Naive thymus-derived CD4-positive, alpha-beta T cell (primary cell): ENCODE measurements at places on chromosomes 5 and 9. TPM values are rescaled to one million over a fixed set of nuclear protein-coding genes. Genes with fewer than 3 reads are reported as not detected.
A peak's percentile ranks its signal among the peaks of the same experiment; 100 is the strongest.

GRCh38 chr5:158373608-158374395 is 514.9 kb upstream of the CLINT1 start:
- H3K4me1 ChIP-seq: no peaks in the 10 kb centered on the region
- H3K27me3 ChIP-seq: no peaks in the 10 kb centered on the region
- H3K27ac ChIP-seq: no peak overlapping the region
- no peak for DNase-seq
- no peak overlapping the region for H3K4me3 ChIP-seq

- no peak overlapping the region for H3K27ac ChIP-seq
- H3K36me3 ChIP-seq: no peaks in the 10 kb centered on the region
- no peak for DNase-seq
These were observed 7.2 kb upstream of the HOMER1 start for GRCh38 chr5:79521156-79521555.

DNA sequence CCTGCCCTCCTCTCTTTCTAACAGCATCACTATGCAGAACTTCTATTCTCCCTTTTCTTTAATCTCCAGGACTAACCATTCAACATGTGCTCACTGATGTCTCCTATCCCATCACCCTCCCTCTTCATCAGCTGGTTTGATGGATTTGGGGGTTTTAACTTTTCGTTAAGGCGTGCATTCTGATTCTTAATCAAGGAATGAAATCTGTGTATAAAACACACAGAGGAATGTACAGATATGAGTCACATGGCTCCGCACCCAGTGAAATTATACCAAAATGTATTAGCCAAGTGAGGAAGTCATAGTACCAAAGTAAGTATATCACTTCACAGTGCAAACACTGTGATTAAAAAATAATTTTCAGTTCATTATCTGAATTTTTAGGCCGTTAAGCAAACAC is 35.2 kb downstream of the MARCHF11 start:
- H3K4me1 ChIP-seq: no peaks in the 10 kb centered on the region
- no peaks in the 10 kb centered on the region for H3K27me3 ChIP-seq
- no peak overlapping the region for H3K27ac ChIP-seq
- H3K4me3 ChIP-seq: no peak overlapping the region

GRCh38 chr5:178341091-178341850 is 108.7 kb upstream of the PHYKPL start:
- H3K27me3 ChIP-seq: no peaks in the 10 kb centered on the region
- no peaks in the 10 kb centered on the region for H3K4me1 ChIP-seq
- H3K27ac ChIP-seq: no peak overlapping the region
- H3K4me3 ChIP-seq: no peak overlapping the region
- DNase-seq: no peak
- H3K36me3 ChIP-seq: no peaks in the 10 kb centered on the region

DNA sequence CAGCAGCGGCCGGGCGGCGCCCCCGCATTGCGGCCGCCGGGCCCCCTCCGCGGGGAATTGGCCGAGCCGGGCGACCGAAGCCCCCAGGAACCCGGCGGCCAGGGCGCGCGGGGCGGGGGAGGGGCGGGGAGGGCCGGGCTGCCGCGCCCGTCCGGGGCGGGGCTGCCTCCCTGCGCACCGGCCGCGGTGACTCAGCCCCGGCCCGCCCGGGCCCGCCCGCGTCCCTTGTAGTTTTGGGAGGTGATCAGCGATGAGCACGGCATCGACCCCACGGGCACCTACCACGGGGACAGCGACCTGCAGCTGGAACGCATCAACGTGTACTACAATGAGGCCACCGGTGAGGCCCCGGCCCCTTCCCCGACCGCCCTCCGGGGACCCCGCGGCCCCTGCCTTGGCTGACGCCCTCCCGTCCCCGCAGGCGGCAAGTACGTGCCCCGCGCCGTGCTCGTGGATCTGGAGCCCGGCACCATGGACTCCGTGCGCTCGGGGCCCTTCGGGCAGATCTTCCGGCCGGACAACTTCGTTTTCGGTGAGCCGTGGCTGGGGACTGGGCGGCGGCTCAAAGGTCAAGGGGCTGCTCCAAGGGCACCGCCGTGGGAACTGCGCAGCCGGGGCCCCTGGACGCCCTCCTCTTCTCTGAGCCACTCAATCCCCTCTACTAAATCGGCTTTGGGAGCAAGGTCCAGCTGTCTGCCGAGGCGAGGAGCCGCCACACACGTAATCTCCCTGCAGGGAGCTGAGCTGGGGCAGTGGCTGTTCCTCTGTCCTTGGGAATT is 592 bp downstream of the TUBB4B start:
- no peak for DNase-seq
- H3K27me3 ChIP-seq: no peaks in the 10 kb centered on the region
- peak overlapping the region; percentile 57 for H3K4me3 ChIP-seq
- peaks cover 16% of the 10 kb centered on the region for H3K4me1 ChIP-seq
- peak overlapping the region; percentile 63 for H3K27ac ChIP-seq

- no peaks in the 10 kb centered on the region for H3K36me3 ChIP-seq
- H3K4me3 ChIP-seq: no peak overlapping the region
- no peaks in the 10 kb centered on the region for H3K4me1 ChIP-seq
- H3K27ac ChIP-seq: no peak overlapping the region
These were observed 518.1 kb downstream of the CSNK1G3 start for GRCh38 chr5:124030043-124030491.

DNA sequence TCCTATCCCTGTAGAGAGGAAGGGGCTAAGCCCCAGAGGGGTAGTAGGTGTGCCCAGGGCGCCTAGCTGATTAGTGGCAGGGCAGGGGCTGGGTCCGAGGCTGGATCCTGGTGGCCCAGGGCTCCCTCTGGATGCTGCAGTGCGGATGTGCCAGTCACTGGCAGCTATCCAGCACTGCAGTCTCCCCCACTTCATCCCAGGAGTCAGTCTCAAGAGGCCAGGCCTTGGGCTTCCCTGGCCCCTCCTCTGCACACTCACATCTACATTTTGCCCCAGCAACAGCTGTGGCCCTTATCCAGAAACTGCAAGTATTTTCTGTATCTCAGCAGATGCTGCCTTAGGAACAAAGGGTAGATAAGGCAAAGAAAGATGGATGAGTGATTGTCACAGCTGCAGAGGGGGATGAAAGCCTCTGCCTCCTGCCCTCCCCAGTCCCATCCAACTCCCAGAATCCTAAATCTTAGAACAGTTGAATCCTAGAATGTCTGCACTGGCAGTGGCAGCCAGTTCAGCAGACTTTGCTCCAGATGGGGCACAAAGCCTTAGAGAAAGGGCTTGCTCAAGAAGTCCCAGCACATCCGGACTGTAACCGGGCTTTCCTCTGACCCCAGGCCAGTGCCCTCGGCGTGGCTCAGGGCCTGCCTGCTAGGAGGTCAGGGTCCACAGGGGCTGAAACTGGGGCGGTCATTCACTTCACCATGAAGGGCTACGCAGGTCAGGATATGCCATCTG is 1.6 kb downstream of the ANXA6 start:
- peak overlapping the region; percentile 85 for H3K4me3 ChIP-seq
- H3K27ac ChIP-seq: peak overlapping the region; percentile 92
- no peaks in the 10 kb centered on the region for H3K27me3 ChIP-seq
- H3K36me3 ChIP-seq: peaks cover 9% of the 10 kb centered on the region

DNA sequence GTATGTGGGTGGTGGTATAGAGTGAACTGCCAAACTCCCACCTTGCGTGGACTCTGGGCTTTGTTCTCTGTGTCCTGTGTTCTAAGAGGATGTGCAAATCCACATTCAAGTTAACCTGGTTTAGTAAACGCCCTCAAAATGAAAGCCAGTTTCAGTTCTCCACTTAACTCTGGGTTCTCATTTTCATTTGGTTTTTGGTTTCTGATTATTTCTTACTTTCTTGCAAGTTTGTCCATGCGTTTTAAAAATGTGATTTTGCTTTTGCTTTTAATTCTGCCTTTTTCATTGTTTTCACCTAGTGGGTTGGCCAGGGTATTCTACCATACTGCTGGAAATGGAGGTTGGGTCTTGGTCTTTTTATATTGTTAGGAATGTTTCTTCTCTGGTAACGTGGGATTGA is 38.2 kb downstream of the GALNT10 start:
- DNase-seq: no peak
- no peak overlapping the region for H3K27ac ChIP-seq
- no peaks in the 10 kb centered on the region for H3K27me3 ChIP-seq
- no peaks in the 10 kb centered on the region for H3K36me3 ChIP-seq

Gene SPATA31A3
- total RNA-seq: not detected

DNA sequence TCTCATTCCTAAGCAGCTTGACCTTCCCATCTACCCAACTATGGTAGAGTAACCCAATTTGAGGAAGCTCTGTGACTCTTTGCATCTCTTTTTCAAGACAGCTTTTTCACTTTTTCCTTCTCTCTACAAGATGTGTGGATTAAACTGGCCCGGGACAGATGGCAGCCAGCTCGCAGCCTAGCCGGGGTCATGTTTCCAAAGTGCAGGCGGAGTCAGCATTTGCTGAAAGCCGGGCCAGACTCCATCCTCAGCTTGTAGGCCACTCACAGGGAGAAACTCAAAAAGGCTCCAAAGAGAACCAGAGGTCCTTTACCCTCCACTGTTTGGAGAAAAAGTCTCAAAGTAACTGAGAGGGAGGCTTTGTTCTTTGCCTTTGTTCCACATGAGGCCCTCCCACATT is 286.8 kb upstream of the PANK3 start:
- H3K27me3 ChIP-seq: no peaks in the 10 kb centered on the region
- no peak overlapping the region for H3K4me3 ChIP-seq
- no peaks in the 10 kb centered on the region for H3K36me3 ChIP-seq
- no peaks in the 10 kb centered on the region for H3K4me1 ChIP-seq
- no peak overlapping the region for H3K27ac ChIP-seq
- DNase-seq: no peak

- H3K36me3 ChIP-seq: no peaks in the 10 kb centered on the region
- H3K27me3 ChIP-seq: no peaks in the 10 kb centered on the region
- H3K4me1 ChIP-seq: no peaks in the 10 kb centered on the region
- DNase-seq: no peak
- no peak overlapping the region for H3K27ac ChIP-seq
These were observed 75.7 kb downstream of the TEK start for GRCh38 chr9:27184556-27185351.

- H3K4me1 ChIP-seq: no peaks in the 10 kb centered on the region
- DNase-seq: no peak
- no peak overlapping the region for H3K27ac ChIP-seq
These were observed 786 bp downstream of the PCDHB5 start for GRCh38 chr5:141135718-141136266.

GRCh38 chr5:78567617-78568016 is 81.0 kb downstream of the LHFPL2 start:
- H3K4me1 ChIP-seq: no peaks in the 10 kb centered on the region

DNA sequence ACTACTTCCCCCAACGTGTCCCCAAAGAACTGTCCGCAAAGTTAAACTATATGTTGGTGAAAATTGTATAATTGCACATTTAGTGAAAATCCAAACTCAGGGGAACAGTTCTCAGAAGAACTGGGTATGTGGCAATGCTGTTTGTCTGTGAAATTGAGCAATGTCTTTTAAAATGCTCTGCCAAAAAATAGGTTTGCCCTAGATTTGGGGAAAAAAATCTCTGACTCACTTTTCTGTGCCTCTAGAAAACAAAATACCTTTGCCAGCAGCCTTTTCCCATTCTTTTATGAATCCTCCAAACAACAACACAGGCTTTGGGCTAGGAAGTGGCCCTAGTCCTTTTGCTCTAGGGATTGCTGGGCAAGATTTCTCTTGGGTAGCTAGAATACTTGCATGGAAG is 37.4 kb upstream of the ZNF608 start:
- H3K4me1 ChIP-seq: no peaks in the 10 kb centered on the region
- DNase-seq: no peak
- H3K36me3 ChIP-seq: no peaks in the 10 kb centered on the region

DNA sequence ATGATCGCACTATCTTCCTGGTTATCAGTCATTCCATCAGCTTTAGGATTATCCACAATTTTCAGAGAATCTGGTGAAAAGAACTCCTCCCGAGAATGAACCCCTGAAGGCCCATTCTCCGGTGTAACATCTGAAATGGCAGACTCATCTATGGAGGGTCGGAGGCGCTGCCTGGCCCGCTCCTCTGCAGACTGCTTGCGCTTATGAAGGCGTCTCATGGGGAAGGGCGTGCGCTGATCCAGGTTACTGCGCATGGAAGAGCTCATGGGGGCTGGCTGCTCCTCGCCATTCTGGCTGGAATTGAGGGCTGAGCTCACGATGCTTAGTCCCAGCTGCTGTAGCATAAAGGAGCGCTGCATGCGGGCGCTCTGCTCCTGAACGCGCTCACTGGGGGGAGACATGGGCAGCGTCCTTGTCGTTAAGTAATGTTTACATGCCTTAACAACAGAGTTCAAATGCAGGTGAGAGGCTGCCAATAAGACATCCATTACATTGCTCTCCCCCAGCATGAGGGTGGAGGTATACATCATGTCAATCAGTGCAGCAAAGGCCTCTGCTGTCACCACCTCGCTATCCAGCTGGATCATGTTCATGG is 19.4 kb downstream of the GRHPR start:
- no peaks in the 10 kb centered on the region for H3K27me3 ChIP-seq
- no peak overlapping the region for H3K27ac ChIP-seq
- no peaks in the 10 kb centered on the region for H3K4me1 ChIP-seq
